KG1 (cell line): ENCODE measurements at places on chromosomes 1 and 21.

DNA sequence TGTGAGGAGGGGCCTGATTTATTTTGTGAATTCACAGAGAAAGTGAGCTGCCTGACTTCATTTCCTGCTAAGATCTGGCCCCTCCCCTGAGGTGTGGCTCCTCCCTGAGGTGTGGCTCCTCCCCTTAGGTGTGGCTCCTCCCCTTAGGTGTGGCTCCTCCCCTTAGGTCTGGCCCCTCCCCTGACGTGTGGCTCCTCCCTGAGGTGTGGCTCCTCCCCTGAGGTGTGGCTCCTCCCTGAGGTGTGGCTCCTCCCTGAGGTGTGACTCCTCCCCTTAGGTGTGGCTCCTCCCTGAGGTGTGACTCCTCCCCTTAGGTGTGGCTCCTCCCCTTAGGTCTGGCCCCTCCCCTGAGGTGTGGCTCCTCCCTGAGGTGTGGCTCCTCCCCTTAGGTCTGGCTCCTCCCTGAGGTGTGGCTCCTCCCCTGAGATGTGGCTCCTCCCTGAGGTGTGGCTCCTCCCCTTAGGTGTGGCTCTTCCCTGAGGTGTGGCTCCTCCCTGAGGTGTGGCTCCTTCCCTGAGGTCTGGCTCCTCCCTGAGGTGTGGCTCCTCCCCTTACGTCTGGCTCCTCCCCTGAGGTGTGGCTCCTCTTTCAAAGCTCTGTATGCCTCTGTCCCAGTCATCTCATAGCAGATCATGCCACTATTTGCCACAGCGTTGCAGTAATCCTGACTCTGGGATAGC lies 26.9 kb upstream of the LRRC3 start:
- DNase-seq = no peak

GRCh38 chr21:41315726-41316125 lies 875 bp upstream of the FAM3B start:
- no peak for DNase-seq

- no peak for DNase-seq
Observed at GRCh38 chr1:202291961-202292712, 49.6 kb downstream of the UBE2T start.

DNA sequence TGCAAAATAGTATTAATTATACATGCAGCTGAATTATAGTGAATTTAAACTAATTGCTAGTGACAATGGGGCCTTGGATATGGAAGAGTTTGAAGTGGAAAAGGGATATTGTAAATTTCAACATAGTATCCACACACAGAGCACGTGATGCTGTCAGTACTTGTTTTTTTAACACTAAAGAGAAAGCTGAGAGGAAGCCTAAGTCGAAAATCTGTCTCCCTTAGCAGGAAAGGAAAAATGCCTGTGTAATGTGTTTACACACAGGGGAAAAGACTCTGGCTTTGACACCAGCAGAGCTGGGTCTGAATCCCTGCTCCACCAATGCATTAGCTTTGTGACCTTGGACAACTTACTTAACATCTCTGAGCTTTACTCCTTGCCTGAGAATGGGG lies 42.6 kb downstream of the PCSK9 start:
- DNase-seq = no peak

- no peak for DNase-seq
Observed at GRCh38 chr1:221309723-221310122, 430.5 kb downstream of the HLX start.

DNA sequence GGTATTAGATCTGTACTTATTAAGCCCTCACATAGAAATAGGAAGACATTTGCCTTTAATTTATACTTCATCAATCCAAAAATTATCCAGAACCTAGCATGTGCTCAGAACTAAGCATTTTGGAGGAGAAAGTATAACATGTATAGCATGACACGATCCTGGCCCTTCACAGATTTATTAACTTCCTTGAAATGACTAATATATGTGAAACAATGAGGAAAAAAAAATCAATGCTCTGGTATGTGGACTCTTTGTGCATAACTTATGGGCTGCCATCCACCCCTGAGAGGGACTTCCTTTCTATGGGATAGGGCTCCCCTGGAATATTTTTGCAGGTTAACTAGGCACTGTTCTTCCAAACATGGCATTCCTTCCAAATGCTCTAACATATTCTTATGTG lies 36.6 kb downstream of the CCDC185 start:
- no peak for DNase-seq

DNA sequence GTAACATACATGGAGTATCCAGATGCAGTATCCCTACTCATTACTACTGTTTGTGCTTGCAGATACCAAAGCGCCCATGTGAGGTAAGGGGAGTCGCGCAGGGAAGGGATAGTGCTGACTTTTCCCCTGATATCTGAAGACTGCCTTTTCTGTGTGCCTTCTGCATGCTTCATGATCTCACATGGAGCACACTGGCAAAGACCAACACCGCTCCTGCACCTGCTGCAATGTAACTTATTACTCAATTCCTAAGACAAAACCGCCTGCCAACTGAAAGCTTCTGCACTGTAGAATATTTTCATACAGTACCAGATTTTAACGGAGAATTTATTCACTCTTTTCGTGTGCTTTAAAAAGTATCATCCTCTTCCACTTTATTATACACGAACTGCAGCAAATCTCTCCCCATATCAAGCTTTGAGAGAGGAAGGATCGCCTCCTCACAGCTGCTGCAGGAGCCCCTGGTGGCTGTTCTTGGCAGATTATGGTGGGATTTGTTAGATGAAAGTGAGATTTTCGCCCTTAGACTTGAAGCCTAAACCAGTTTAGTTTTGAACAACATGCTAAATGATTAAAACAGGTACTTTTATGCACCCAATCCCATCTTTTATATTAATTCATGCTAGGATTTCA lies 99.1 kb downstream of the PTPN14 start:
- no peak for DNase-seq

DNA sequence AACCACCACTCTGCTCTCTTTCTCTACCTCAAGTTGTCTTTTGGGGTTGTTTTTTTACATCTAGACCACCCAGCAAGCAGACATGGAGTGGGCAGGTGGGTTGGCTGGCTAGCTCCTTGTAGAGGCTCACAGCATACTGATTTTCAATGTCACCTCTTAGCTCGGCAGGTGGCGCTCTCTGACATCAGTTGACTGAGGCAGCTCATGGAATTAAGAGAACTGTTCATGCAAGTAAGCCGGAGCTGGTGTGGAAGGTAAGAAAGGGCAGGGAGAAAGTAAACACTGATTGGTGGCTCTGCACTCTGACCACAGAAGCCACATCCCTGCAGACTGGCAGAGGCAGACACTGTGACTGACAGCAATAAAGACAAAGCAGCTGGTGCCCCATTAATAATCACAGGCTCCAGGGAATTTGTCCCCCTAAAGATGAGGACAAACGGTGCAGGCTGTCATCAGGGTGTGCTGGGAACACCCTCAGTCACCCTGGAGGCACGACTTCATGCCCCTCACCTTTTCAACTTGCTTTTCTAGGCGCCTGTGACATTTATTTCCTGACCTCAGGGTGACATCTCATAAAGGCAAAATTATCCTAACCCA lies 226.8 kb downstream of the LMX1A start:
- DNase-seq = peak; percentile 7

DNA sequence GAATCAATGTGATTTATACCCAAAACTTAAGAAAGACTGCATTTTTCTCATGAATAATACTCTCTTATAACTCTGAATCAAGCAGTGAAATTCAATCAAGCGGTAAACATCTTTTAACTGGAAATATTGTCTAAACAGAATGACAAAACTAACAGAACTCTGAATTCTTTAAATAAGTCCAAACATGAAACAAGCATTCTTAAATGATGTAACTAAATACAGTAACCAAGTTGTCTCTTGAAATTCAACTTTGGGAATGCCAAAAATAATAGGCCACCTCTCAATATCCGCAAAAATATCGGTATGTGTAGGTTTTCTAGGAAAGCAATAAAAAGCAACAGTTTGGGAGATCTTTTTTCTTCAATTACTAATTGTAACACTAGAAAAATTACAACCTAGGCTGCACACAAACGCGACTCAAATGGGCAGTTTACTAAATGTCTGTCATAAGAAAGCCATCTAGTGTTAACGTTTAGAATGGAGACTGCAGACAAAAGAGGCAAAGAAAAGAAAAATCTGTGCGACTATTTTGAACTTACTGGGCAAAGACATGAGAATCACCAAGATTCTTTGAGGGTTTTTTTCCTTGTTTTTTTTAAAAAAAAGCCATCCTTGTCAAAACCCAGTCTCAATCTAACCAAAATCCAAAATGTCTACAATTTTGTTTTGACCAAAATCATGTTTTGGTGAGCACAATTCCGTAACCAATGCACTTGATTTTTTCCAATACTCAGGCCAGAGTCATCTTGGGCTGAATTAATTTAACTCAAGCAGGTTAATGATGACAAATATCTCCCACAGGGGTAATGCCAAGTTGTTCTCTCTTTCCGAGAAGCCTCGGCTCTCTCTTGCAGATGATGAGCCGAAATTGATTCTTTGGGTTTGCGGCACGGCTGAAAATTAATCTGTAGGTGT lies 1.3 kb downstream of the SIPA1L2 start:
- DNase-seq = peak; percentile 9

DNA sequence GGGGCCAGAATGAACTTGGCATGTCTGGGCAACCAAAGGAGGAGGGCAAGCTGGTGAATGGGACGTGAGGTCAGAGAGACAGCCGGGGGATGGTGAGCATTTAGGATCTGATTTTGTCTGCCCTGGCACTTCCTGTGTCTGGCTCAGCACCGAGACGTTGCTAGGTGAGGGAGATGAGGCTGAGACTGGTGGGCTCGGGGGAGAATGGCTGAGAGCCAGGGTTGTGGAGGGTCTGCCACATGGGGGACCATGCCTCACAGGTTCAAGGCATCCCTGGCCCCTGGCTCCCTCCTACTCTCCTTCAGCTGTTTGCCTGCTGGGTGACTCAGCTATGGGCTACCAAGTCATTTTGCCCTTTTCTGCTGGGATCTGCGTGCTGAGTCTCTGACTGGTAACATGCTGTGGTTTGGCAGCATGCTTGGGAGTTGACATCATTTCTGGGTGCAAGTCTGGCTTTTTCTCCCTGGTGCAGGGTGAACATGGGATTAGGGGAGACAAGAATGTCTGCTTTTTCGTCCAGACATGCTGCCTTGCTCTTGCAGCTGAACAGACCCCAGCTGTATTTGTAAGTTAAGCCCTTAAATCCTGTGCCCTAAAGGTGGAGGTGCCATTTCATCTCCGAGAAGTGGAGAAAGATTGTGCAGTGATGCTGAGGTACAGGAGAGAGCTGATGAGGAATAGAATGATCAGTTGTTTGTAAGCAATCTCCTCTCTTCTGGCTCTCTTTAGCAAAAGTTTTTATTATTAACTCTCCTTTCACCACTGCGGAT lies 17.6 kb downstream of the GALNT2 start:
- no peak for DNase-seq

GRCh38 chr1:116256286-116256649 lies 116.8 kb upstream of the ATP1A1 start:
- DNase-seq = no peak

DNA sequence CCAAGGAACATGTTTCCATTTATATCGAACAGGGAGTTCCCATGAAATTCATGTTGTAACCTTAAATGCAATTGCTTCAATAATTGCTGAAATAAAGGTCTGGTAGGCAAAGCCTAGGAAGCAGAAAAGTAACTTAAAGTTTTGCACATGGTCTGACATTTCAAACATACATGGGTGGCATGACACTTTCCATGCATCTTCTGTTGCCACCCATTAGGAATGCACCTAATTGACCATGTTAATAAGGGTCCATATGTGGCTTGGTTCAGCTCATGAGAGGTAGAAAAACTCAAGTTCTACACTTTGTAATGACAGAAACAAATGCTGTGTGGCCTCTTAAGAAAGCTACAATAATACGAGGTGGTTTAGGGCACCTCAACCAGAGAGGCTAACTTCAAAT lies 72.0 kb upstream of the GORAB start:
- DNase-seq = no peak

DNA sequence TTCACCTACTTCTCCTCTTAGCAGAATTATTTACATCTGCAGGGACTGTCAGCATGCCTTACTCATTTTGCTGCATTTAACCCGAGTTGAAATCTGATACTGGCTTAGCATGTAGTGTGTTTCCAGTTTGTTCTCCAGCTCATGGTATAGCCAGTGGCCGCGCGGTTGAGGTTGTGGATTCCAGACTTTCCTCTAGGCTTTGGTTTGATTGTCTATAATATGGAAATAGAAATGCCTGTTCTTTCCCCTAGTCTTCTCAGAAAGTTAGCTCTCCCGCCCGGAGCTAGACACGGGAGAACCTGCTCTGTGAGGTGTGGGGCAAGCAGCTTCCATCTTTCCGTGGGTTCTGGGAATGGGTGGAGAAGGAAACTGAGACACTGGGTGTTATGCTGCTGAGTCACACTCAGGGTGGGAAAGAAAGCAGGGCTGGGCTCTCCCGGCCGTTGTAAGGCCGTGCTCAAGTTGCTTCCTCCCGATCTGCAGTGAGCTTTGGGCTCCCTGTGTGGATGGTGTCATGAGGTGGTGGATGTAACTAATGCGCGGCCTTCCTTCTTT lies 206.8 kb upstream of the TMEM51 start:
- no peak for DNase-seq

DNA sequence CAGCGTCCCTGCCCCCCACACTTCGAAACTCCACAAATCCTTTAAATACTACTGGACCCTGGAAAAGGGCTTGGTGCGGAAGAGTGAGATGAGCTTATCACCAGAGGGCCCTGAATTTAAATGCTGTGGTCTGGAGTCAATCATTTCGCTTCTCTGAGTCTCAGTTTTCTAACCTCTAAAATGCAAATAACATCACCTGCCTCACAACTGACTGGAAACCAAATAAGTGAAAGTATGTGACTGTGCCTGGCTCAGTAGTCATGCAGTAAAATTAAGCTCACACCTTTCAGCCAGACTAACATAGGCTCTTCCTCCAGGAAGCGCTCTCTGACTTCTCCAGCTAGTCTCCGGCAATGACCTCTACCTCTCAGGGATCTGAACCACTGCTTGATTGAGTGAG lies 4.2 kb downstream of the GJA4 start:
- DNase-seq = no peak

DNA sequence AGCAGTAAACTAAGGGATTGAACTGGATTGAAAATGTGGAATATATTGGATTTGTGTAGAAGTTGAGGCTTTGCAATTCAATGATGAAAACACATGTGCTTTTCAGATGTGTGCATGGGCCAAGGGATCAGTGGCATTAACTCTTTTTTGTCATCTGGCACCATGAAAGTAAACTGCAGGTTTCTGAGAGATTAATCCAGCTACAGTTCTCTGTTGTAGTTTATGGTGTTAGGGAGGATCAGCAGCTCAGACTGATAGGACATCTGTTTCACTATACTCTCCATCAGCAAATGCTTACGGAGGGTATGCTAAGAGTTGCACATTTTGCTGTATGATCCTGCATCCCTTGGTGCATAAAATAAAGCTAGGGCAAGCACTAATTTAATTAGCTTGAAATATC lies 82.6 kb downstream of the C1orf21 start:
- DNase-seq = no peak

DNA sequence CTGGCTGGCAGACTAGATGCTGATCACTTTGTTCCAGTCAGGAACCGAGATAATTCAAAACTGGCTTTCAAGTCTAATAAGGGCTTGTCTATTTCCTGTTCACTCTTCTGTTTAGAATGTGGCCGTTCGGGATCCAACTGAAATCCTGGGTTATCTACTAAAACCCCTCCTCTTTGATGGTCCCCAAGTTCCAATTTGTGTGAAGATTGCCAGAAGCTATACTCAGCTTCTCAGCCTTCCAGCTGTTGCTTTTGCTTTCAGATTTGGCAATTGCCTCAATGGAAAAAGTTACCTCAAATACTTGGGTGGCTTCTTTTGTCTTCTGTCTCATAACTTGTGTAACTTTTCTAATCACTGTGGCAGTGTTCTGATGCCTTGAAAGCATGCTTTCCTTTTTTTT lies 43.7 kb downstream of the BTBD8 start:
- no peak for DNase-seq

- DNase-seq = no peak
Observed at GRCh38 chr1:243341074-243341473, 85.2 kb downstream of the SDCCAG8 start.

GRCh38 chr1:92975551-92976232 lies 14.4 kb upstream of the DIPK1A start:
- DNase-seq = no peak
